ENCODE measurements at places on chromosomes 5 and 9.

DNA sequence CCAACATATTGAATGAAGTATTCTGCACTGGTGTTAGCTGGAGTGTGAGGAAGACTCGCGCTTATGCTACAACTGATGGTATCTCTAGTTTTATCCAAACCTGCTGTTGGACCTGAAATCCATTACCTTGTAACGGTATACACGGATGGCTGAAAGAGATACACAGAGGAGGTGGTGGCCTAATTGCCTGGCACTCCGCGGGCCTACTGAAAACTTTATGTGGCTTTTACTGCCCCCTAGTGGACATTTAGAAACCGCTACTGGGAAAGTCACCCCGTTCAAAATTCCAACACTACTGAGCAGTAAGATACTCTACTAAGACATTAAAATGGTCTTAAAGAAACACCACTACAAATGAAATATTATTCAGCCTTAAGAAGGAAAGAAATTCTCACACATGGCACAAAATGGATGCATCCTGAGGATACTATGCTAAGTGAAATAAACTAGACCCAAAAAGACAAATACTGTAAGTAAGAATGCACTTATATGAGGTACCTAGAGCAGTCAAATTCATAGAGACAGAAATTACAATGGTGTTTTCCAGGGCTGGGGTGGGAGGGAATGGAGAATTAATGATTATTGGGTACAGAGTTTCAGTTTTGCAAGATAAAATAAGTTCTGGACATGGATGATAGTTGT, 100.4 kb downstream of the TTLL11 start:
- DNase-seq: no peak

GRCh38 chr5:136613230-136613629, 247.9 kb upstream of the TRPC7 start:
- DNase-seq: no peak

- no peak for DNase-seq
Measured at GRCh38 chr5:78204241-78204640, 90.3 kb downstream of the AP3B1 start.

DNA sequence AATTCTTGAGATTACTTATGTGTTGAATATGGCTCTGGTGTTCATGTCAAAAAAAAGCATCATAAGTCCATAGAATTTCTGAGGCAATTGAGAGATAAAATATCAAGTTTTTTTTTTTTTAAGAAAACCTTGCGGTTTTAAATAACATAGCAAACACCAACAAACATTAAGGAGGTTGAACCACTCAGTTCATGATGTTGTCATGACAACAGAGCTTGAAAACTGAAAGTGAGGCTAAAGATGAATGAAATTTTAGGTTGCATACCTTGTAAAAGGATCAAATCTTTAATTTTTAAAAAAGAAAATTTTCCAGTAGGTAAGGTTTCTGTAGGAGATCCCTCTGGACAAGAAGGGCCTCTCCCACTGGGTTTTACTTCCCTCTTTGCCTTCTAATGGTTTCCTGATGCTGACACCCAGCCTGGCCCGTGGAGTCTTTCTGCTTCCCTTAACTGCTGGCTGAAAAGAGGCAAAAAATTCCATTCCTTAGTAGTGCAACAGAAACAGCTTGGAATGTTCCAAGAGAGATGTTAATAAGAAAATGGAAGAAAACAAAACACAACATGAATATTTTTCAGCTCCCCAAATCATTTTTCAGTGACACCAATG, 60.0 kb upstream of the FER start:
- no peak for DNase-seq

DNA sequence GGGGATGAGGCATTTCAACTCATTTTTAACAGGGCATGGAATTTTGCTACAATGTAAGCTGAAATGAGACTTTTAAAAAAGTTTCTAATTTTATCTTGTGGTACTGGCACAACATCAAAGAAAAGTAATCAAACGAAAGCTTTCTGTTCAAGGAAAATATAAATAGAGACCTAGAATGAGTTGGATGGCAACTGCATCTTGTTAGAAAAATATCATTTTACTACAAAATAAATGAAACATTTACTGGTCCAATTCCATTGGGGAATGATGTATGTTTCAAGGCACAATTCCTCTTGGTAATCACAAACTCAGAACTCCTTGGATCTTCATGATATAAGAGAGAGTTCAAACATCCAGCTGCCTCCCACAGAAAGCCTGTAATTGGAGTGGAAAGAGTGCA, 102.8 kb downstream of the HMHB1 start:
- DNase-seq: no peak

GRCh38 chr9:77587042-77587441, 61.1 kb downstream of the GNA14 start:
- no peak for DNase-seq

Measured in activated CD4-positive, CD25-positive, alpha-beta regulatory T cell (primary cell).